ENCODE measurements at places on chromosomes 2 and 18. TPM values are rescaled to one million over a fixed set of nuclear protein-coding genes. Genes with fewer than 3 reads are reported as not detected.

The C2orf66 gene
- total RNA-seq, result not detected

The CIB4 gene
- total RNA-seq, result not detected

The SP5 gene
- not detected for total RNA-seq

The GKN1 gene
- not detected for total RNA-seq

The TMEFF2 gene
- total RNA-seq, result not detected

The POTEI gene
- total RNA-seq, result 0.11 TPM

The ACVR1C gene
- total RNA-seq, result not detected

The SCN7A gene
- not detected for total RNA-seq

The HSBP1L1 gene
- 4.9 TPM for total RNA-seq

The UBXN2A gene
- total RNA-seq, result 14.0 TPM

The RNU2-63P gene
- 12.3 TPM for total RNA-seq

The ANKRD30BL gene
- total RNA-seq, result not detected

The CIDEA gene
- not detected for total RNA-seq

The COL6A3 gene
- 0.43 TPM for total RNA-seq

The RGPD4 gene
- not detected for total RNA-seq

The DNER gene
- total RNA-seq, result not detected

The CYB5A gene
- 60.4 TPM for total RNA-seq

All from GM12878 (cell line).